ENCODE measurements at places on chromosomes 2 and 18.

- DNase-seq, result no peak
These were observed 239.2 kb upstream of the HS6ST1 start for GRCh38 chr2:128557831-128558241.

- no peak for DNase-seq
These were observed 228.3 kb downstream of the TWIST2 start for GRCh38 chr2:239075918-239076758.

GRCh38 chr2:201436141-201436540 is 15.1 kb downstream of the TRAK2 start:
- DNase-seq, result no peak

GRCh38 chr2:160878618-160879017 is 281.6 kb upstream of the TANK start:
- DNase-seq, result no peak

DNA sequence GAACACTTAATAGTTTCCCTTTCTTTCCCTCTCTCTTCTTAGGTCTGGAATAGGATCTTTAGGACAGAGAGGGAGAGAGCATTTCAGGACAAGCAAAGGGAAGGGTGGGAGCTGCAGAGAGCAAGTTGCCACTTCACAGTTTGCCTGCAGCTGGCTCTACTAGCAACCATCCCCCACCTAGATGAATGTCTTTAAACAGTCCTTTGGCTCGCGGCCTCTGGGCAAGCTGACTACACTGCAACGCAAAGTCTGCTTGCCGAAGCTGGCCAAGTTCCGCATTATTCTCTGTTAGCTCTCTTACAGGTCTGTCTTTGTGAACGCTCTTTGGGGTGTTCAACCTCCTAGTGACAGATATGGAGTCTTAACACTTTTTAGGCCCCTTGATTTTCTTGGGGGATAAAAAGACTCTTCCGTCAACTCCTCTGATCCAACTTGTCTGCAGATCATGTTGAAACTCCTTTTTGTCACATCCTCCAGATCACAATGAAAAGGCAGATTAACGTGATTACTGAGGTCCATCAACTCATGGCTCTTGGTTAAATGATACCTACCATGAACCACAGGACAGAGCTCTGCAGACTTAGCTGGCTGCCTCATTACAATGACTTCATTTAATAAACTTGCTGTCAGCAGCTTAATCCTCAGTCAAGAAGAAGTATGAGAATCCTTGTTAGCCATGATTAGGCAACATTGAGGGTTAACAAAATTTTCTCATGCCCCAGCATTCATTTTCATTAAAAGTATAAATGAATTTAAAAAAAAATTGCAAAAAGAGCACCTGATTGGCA is 74.6 kb downstream of the SLC4A3 start:
- no peak for DNase-seq

DNA sequence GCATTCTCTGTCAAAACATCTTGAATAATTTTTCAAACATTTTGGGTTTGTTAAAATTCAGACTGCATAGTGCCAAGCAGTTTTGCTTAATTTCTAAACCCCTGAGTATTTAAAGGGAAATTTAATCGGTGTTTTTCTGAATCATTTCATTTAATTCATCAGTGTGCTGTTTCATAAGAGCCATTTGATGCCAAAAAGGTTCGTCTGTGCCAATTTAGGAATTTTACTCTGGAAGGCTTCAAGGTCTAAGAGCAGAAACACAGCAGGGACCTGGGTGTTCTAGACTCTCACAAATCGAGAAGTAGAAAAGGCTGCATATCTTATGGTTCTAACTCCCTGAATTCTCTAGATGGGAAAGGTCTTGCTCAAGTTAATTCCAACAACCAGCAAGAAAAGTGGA is 311.9 kb upstream of the NT5C1B start:
- DNase-seq, result no peak
